Stimulated activated CD4-positive, alpha-beta T cell treated with anti-CD3 and anti-CD28 coated beads, Interleukin-12 subunit alpha, Interleukin-12 subunit beta, amount 100 ng/mL, for 4 hours (primary cell): ENCODE measurements at places on chromosomes 16 and 17.

GRCh38 chr17:69551212-69552010, 136.9 kb downstream of the MAP2K6 start:
- no peak for DNase-seq

DNA sequence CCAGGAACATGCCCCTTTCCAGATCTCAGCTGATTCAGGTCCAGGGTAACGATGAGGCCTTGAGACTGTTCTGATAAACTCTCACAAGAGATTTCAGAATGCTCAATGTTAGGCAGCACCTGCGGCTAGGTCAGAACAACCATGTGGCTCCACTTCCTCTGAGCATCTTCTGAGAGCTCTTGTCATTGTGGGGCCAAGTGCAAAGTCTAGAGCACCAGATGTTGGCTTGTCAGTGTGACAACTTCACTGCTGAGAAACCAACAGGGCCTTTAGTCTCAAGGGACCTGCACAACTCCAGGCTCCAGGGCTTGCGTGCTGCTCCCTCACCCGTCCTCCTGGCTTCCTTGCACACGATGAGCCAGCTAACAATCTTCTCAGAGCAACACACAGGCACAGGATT, 29.0 kb downstream of the FCSK start:
- no peak for DNase-seq

DNA sequence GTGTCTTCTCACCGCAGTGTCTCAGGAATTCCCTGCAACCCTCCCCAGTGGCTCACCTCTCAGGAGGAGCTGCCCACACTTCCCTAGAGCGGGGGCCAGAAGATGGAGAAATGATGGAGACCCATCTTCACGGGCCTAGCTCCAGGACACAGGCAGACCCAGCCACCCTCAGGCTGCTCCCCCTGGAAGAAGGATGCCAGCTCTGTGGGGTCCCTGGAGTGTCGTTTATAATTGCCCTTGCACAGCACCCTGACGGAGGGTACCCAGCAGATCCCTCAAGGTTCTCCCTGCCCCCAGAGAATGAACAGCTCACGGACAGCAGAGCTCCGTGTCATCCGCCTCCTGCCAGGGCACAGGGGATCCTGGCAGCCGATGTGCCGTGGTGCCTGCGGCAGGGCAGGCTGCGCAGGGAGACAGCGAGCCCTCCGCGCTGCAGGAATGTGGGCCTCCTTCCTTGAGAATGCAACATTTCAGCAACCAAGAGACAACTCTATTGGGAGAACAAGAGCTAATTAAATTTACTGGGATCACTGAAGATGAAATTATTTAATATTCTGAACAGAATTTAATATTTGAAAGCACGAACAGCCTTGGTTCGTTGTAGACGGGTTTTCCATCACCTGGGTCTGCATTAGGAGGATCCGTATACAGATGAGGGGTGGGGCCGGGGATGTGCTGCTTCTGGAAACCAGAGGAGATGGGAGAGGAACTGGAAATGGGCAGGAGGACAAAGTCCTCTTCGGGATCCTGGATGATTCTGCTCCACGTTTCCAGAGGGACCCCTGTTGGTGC, 21.0 kb upstream of the RBFOX3 start:
- no peak for DNase-seq

DNA sequence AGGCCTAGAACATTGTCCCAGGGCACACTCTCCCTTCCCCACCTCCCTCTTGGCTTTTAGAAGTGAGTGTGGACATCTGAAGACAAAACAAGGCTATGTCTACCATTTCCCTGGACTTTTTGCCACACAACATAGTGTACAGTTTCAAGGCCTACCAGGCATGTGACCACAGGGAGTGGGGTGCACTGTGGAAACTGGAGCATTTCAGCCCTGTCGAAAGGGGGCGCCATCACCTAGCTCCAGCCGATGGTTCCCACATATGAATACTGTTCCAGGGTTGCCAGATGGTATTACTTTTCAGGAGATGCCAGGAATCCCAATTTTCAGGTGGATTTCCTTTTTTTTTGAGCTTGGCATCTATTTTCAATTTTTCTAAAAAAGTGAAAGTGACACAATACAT, 140.7 kb downstream of the KATNIP start:
- no peak for DNase-seq

GRCh38 chr17:70104791-70105523, 29.9 kb downstream of the KCNJ16 start:
- DNase-seq = no peak

DNA sequence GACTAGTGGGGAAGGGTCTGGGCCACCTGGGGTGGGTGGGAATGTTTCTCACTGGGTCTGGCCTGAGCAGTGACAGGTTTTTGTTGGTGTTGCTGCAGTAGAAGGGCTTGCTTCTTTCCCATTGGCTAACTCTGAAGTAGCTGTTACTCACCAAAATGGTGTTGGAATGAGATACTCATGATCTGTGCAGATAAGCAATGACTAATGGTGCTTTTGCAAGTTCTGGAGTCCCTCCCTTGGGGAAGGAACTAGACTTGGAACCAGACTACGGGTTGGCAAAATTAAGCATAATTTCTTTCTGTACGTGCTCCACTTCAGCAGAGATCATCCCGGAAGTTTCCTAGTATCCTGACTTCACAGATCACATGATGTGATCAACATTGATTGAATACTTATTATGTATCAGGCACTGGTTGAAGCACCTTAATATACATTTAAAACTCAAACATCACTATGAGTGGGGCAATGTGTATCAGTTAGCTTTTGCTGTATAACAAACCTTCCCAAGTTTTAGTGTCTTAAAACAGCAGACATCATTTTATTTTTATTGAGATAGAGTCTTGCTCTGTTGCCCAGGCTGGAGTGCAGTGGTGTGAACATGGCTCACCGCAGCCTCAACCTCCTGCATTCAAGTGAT, 30.1 kb downstream of the CHP2 start:
- DNase-seq = no peak

GRCh38 chr16:4382795-4383357, 11.2 kb downstream of the VASN start:
- DNase-seq = no peak

- no peak for DNase-seq
Observed at GRCh38 chr16:48381201-48381600, 4.0 kb downstream of the SIAH1 start.

- no peak for DNase-seq
Observed at GRCh38 chr16:88971371-88972097, 5.5 kb downstream of the CBFA2T3 start.

DNA sequence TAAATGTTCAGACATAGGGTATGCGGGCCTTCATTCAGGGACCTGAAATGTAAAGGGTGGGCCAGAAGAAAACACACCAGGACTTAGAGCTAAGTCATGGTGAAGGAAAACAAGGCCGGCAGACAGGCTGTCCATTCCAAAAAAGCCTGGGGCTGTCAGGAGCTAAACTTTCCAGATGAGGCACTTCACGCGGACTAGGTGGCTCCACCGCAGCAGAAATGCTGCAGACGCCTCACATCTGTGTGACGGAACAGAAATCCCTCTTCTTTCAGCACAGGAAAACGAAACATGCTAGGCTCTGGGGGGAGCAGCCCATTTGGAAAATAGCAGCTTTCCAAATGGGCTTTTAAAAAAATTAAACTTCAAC, 88.7 kb downstream of the HS3ST3A1 start:
- DNase-seq = no peak

DNA sequence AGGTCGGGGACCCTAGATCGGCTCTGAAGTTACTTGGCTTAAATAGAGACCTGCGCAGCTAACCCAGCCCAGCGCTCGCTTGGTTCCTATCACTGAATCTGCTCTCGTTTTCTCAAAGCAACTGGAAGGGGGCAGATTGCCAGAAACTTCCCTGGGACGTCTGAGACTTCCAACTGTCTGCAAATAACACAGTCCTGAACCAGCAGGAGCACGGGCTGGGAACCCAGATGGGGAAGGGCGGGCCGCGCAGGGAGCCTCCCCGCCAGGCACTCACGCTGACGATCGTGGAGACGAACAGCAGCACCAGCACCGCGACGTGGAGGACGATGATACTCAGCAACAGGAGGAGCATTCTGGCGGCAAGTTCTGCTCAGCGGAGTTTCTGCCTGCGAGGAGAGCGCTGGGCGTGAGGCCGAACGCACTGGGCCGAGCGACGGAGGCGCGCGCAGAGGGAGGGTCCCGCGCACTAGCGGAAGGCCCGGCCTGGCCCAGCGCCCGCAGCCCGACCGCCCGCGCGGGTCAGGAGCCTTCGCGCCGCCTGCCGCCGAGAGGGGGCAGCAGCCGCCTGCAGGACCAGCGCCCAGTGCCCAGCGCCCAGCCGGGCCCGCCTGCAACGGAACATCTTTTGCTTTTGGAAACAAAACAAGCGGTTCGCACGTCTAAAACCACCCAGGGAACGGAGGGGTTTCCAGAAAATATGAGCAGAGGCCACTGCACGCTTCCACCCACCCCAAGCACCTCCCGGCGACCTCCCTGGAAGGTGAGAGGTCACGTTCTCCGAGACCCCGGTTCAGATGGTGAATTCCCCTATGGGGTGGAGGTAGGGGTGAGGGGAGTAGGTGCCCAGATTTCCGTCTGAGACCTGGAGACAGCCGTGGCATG, 4.5 kb downstream of the PMP22 start:
- DNase-seq = peak; percentile 41

DNA sequence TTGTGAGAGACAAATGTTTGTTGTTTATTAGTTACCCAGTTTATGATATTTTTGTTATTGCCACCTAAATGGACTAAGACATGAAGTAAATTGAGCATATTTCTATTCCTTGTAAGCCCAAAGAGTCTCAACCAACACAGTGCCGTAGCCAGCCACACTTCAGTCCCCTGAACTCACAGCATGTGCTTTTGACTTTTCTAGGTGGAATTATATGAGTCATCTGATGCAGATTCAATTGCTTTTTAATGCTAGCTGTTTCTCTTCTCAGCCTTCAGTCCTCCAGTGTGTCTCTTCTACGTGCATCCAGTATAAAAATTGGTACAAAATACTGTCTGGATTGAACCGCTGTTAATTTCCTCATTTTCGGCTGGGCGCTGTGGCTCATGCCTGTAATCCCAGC, 39.0 kb downstream of the IQCK start:
- DNase-seq = no peak

DNA sequence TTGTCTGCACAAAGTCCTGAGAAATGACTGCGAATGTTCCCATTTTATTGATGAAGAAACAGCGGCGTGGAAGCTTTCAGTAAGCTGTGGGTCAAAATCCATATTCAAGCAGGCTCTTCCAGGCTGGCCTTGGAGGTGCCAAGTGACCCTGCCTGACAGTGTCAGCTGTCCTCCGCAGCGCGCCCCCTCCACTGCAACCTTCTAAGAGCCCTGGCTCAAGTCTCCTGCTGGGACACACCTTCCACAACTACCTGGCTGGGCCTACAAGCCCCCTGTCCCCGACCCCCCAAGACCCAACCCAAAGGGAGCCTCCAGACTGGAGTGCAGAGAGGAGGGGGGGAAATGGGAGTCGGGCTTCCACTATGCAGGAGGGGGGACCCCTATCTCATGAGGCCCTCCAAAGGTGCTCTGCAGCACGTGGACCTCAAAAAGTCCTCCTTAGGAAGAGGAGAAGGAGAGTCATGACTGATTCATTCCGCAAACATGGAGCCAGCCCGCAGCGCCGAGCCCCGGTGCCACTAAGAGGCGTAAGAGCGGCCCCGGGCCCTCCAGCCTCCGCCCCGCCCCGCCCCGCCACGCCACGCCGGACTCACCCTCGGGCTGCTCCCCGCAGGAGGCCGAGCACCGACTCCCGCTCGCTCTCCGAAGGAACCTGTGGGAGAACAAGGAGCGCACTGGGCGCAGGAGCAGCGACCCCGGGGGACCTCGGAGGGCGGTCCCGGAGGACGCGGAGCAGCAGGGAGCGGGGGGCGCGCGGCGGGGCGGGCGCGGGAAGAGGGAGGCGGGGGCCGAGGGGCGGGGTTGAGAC, 574 bp downstream of the MPP3 start:
- DNase-seq = peak; percentile 12

- no peak for DNase-seq
Observed at GRCh38 chr16:51072591-51072990, 78.5 kb downstream of the SALL1 start.

- no peak for DNase-seq
Observed at GRCh38 chr17:58352596-58353388, 791 bp upstream of the SUPT4H1 start.

DNA sequence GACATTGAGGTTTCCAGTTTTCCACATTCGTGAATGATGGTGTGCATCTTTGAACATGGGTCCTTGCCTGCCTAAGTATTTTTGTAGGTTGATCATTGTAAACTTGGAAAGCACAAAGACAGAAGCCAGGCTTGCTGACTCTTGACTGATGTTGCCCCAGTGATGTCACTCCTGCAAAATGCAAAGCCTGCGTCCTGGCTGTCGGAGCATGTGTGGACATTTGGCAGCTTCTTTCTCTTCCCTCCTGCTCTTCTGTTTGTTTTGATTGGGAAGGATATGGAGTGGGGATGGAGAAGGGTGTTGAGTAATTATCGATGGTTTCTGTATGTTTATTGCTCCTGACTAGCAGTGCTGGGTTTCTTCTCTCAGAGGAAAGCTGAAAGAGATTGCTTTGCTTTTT, 3.2 kb downstream of the NDE1 start:
- no peak for DNase-seq

DNA sequence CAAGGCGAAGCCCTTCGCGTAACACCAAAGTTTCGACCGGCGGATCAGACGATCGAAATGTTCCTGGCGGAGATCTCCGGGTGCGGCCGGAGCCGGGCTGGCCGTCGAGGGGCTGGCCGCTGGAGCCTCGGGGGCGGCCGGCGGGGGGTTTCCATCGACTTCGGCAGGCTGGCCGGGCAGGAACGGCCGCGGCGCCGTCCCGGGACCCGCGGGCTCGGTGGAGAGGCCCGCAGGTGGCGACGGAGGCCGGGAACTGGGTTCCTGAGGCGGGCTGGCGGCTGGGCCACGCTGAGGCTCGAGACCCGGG, 1.1 kb downstream of the EPOP start:
- DNase-seq = no peak
